Activated CD4-positive, alpha-beta T cell treated with anti-CD3 and anti-CD28 coated beads for 4 hours (primary cell): ENCODE measurements at places on chromosomes 11 and 22.

DNA sequence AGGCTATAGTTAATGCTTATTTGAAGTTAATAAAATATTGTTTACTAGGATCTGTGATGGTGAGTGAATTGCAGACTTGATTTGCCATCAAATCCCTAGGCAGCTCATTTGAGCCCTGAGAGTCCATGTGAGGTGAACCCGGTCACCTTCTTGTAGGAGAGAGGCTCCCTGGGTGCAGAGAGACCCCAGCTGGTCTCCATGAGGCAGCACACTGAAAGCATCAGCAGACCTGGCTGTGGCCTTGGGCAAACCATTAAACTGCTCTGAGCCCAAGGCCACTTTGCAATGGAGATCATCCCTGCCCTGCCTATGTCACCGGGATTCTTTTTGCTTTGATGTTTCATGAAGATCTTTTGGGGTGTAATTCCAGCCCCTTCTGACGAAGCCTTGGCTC, 125.2 kb downstream of the MICAL2 start:
- DNase-seq = no peak

DNA sequence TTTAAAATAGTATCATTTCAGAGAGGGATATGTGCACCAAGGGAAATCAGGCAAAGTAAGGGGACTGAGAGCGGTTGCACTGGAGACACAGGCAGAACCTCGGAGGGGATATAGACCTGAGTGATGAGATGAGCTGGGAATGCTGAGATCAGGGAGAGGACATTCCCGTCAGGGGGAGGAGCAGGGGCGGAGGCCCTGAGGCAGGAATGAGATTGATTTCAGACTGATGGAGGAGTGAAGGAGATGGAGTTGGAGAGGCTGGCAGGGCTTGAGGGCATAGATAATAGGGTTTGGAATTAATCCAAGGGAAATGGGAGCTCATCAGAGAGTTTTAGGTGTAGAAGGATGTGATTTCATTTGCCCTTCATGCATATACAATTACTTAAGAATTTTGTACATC, 13.2 kb downstream of the CD6 start:
- no peak for DNase-seq

DNA sequence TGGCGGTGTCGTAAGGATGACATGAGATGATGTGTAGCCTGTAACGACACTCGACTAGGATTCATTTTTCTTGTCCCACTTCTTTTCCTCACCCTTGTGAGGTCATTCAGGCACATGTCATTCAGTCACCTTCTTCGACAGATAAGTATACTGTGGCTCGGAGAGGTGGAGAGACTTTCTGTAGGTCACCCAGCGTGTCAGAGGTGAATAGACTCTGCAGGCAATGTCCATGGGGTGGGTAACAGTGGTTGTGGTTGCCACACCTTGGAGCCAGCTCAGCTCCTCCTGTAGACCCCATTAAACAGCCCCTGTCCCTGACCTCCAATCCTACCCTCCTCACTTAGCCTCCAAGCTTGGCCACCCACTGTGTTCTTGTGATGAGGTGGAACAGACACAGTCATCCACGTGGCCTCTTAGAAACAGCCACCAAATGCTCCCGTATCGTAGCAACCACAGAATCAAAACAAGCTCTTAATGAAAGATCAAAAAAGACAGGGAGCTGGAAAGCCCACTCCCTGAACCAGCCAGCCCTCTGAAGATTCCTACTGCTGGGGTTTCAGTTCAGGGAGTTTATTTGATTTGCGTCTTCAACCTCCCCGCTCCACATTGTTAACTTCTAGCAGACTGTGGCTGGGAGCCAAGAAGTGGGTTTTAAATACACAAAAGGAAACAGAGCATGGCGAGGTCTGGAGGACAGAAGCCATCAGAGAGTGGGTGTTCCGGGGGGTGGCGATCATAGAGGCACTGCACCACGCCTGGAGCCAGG, 89.0 kb upstream of the GRK3 start:
- DNase-seq = no peak

- DNase-seq = no peak
These were observed 94.0 kb upstream of the APOA1 start for GRCh38 chr11:116931206-116931953.

DNA sequence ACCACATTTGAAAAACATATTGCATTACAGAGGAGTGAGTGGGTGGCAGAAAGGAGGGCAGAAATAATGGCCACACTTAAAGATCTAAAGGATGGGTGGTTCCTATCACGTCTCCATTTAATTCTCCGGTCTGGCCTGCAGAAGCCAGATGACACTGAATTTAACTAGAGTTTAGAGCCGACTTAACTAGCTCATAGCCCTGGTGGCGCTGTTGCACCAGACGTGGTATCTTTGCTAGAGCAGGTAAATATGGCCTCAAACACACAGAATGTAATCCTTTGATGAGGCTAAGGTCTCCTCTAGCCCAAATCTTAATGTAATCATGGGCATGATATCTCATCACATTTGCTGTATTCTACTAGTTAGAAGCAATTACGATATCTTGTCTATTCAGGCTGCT, 51.5 kb upstream of the GAL start:
- DNase-seq = peak; percentile 19
